ENCODE measurements at places on chromosomes 13 and 19.

GRCh38 chr19:13152974-13153568, 2.9 kb downstream of the IER2 start:
- DNase-seq: peak; percentile 90

DNA sequence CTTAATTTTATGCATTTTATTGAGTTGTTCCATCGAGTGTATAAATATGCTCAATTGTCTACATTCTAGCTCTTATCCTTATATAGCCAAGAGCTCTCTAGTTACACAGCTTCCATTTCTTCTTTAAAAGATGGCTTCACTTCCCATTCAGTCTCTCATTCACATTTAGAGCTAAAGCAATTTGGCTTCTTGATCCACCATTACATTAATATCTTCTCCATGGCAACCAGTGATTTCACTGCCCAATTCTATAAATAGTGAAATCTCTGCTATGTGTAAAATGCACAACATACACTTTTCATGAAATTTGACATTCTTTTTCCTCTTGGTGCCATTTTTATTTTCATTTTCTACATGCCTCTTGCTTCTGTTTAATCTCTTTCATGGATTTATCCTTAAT, 696.9 kb upstream of the ATXN8OS start:
- DNase-seq: no peak

DNA sequence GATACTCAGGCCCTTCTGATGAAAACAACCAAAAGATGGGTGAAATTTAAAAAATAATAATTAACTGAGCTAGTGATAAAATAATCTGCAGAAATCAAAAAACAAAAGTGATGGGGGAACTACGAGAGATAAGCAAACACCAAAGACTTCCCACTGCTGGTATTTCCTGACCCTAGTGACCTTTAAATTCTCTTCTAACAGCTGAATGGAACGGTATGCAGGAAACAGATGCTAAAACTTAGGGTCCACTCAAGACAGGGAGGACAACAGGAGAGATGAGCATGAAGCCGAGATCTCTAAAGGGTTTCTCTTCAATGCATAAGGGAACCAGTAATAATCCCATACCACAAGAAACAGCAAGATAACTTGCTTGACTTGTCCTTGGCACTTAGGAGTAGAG, 50.8 kb downstream of the USP12 start:
- DNase-seq: no peak

GRCh38 chr19:58227964-58228584, 640 bp upstream of the ZNF544 start:
- no peak for DNase-seq

- peak; percentile 50 for DNase-seq
Observed at GRCh38 chr13:52786766-52787165, 47.1 kb upstream of the CNMD start.

GRCh38 chr13:91797567-91797966, 399.1 kb downstream of the GPC5 start:
- no peak for DNase-seq

DNA sequence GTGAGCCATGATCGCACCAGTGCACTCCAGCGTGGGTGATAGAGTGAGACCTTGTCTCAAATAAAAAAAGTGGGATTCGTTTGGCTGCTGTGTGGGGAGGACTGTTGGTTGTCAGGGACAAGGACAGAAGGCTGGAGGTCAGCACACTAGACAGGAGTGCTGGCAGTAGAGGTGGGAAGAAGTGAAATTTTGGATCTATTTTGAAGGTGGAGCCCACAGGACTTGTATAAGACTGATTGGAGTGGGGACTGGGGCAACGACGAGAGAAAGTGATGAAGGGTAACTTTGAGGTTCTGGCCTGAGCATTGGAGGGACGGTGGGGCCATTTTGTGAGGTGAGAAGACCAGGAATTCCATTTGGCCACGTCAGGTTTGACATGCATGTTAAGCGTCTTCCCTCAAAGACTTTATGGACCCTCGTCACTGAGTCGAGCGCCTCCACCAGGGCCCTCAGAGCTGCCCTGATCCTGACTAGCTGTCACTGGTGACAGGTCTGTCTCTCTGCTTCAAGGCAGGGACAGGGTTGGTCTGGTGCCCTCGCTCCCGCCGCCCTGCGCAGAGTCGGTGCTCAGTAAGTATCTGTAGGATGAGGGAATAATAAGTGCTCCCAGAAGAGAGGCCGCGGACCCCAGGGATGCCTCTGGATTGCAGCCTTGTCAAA, 673 bp downstream of the CTU1 start:
- no peak for DNase-seq

- DNase-seq: no peak
Observed at GRCh38 chr13:93859716-93860115, 619.8 kb downstream of the DCT start.

- no peak for DNase-seq
Observed at GRCh38 chr19:41205995-41206394, 13.0 kb downstream of the CYP2S1 start.

DNA sequence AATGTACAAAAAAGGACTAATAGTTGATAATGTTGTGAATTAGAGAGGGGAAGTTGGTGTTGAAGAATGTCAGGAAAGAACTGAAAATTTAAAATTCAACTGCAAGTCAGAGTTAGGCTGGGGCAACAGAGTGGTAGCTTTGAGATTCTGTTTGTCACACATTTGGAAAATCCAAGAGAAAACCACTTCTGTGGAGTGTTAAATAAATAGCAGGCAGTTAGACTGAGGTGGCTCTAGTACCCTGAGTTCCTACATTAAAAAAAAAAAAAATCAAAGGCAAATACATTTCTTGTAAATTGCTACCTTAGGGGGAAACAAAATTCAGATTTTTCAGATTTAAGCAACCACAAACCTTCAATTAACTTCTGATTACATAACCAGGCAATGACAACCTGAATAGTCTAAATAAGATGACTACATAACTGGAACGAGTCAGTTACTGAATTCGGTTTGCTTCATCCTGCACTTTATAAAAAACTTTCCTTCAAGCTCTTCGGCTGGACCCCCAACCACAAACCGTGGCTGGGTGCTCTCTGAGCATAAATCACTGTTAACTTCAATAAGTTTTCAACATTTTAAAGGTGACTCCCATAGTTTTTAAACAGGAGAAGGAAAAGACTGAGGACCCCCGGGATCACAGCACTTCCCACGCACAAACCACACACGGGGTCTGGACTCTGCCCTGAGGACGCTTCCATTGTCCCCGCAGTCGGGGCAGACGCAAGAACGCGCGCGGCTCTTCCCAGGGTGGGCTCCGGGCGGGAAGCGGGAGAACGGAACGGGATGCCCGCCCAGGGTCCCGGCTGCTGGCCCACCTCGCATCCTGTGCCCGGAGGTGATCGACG, 725 bp downstream of the ZNF682 start:
- DNase-seq: no peak
